GF-D8 (cell line): ENCODE measurements at places on chromosomes 2 and 18.

DNA sequence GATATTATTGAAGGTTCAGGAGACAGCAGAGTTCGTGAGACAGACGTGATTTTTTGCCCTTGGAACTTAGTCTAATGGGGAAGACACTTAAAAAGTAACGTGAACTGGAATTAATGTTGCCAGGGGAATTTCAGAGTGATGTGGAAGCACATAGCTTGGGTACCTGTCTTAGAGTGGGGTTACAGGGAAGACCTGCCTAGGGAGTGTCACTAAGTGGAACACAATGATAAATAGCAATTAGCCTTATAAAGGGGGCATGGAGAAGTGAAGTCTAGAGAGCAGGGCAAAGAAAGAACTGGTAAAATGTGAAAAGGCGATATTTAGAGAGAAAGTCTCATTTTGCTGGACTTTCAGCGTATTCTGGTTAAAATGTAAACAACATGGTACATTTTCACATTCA, 306.0 kb upstream of the TCF4 start:
- DNase-seq: no peak

- DNase-seq: no peak
Measured at GRCh38 chr18:8752329-8752728, 47.0 kb downstream of the MTCL1 start.

DNA sequence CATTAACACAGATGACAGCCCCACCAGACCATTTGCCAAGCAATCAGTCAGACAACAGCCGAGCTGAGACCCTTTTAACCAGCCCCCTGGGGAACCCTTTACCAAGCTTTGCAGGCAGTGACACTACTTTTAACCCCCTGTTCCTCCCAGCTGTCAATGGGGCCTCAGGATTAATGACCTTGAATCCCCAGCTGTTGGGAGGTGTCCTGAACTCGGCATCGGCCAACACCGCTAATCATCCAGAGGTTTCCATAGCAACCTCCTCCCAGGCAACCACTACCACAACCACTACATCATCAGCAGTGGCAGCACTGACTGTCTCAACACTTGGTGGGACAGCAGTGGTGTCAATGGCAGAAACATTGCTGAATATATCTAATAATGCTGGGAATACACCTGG, 160.9 kb upstream of the EPC2 start:
- no peak for DNase-seq

DNA sequence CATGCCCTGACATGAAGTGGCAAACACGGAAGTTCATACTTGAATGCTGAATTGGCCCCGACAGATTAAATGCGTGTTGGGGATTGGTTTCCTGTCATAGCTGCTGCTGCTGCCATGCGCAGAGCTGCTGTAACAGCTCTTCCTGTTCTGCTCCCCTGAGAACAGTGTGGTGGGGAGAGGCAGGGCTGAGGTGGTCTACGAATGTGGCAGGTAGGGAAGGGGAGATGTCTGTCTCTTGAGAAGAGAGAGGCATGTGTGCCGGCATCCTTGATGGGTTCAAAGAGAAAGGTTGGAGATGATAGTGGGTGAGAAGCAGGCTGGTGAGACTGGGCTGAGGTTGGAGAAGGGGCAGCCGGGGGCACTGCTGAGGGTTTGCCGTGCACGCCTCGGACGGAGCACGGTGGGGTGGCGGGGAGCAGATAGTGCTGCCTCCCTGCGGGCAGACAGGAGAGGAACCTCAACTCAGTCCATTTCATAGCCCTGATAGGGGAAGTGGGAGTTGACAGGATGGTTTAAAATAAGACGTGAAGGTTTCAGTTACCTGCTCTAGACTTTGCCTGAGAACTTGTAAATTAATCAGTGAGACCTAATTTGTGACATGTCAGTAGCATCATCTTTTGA, 46.1 kb downstream of the TMEM185B start:
- DNase-seq: peak; percentile 73

DNA sequence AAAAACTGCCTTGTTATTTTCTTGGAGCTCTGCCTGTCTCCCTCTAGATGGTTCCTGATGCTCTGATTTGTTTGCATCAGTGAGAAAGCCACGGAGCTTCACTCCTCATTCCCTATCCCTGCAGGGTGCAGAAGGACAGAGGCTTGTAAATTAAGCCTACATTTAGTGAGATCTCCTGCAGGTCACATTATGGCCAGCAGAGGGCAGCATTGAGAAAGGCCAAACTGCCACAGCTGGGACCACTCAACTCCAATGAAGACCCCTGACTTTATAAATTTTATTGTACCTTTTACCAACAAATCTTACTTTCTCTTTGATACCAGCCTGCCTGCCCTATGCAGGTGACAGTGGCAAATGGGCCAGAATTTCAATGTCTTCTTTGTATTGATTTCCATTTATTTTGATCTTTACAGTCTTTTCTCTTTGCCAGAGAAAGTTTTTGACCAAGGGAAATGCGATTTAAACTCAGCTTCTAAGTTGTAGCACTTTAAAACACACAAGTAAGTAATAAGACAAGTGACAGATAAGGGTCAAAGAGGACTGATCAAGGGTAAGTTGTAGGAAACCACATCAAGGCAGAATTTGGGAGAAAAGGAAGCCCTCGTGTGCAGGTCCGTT, 1029.1 kb upstream of the KLHL29 start:
- DNase-seq: no peak

DNA sequence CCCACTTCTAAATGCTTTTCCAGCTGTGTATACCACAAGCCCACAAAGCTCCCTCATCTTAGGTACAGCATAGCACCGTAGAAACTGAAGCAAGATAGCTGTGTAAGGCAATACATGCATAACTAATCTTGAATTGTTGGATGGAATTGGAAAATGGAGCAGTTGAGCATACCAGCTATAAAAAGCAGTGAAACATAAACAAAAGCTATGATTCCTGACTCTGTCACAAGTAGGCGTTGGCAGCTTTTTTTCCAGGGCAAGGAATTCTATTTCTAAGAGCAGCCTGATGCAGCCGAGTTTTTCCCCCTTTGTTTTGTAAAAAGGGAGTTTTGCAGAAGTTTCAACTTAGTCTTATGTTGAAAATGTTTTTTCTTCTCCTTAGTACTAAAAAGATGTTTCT, 32.4 kb downstream of the MOGAT1 start:
- no peak for DNase-seq

GRCh38 chr18:68440433-68440832, 274.5 kb downstream of the TMX3 start:
- no peak for DNase-seq

GRCh38 chr18:12960395-12960794, 12.6 kb downstream of the SEH1L start:
- no peak for DNase-seq

GRCh38 chr2:69741575-69742321, at the start of gene ANXA4:
Gene ANXA4, plus strand, starts transcription at chr2:69742134. Its CDS starts 39,432 bp downstream, at chr2:69781566.
- DNase-seq: peak; percentile 59

DNA sequence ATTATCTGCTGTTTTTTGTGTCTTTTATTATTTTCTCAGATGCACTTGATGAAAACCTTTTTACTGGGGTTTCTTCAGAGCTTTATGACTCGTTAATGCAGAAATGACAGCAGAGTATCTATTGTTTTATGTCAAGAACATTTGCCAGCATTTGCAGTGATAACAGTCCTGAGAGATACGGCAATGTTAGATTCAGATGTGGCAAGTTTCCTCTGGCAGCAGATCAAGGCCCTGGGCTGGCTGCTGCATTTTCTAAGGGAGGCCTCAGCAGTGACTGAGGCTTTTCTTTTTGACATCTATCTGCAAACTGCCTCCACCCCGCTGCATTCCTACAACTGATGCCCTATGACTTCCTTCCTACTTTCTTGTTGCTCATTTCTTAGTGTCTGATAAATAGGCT, 40.2 kb downstream of the EFEMP1 start:
- no peak for DNase-seq

GRCh38 chr18:8052237-8052701, 485.2 kb downstream of the PTPRM start:
- no peak for DNase-seq

- no peak for DNase-seq
Measured at GRCh38 chr2:25505622-25506021, 163.9 kb upstream of the DNMT3A start.

GRCh38 chr2:235498541-235498940, 4.7 kb downstream of the AGAP1 start:
- DNase-seq: no peak

DNA sequence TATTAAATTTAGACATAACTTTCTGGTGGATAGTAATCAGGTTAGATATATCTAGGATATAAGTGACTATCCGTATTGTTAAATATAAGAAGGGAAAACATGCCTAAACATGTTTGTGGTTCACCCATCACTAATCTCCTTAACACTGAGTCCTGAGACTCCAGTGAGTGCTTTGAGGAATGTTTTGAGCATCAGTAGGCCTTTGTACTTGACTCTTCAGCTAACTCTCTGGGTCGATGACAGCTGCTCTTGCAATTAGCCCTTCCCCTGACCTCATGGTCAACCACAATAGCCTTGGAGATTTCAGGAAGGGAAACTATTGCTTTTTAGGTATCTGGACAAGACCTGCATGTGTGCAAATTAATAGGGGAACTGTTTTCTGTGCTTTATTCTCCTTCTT, 716.8 kb downstream of the EPHA4 start:
- no peak for DNase-seq

DNA sequence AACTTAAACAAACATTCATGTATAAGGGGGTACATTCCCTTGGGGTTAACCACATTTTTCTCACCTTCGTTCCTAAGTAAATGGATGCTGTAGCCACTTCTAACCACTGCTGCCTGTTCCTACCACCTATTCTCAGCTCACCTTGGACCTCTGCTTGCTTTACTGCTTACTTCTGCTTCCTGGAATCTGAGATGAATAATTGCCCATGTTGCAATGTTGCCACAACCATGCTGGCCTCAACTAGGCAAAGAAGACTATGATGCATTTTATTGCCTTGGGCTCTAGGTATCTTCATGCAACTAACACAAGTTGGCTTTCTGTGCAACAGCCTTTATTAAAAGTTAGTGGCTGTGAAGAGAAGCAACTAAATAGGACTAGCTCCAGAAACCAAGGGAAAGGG, 106.3 kb upstream of the TCF4 start:
- DNase-seq: no peak

GRCh38 chr2:65430603-65431420, 1.6 kb downstream of the SPRED2 start:
- DNase-seq: peak; percentile 73

DNA sequence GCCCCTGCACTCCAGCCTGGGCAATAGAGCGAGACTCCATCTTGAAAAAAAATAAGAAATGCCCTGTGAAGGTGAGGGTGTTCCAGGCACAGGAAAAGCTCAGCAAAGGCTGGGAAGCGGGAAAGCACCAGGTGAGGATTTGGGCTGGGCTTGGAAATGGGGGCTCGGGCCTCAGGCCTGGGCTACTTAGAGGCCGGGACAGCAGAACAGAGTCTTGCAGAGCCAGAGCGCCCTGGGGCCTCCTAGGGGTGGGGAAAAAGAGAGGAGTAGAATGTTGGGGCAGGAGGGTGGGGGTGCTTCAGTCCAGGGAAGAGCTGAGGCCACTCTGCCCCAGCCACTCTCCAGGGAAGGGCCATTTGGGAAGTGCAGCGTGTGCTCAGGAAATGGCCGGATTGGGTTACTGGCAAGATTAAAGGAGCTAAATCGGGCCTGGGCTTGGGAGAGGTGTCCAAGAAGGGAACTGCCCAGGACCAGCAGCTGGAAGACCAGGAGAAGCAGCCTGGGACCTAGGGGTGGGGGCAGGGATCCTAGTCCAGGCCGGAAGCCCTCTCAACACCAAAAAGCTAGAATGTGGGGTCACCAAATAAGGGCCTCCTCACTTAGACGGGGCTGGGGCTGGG, 13.8 kb upstream of the DES start:
- DNase-seq: no peak

DNA sequence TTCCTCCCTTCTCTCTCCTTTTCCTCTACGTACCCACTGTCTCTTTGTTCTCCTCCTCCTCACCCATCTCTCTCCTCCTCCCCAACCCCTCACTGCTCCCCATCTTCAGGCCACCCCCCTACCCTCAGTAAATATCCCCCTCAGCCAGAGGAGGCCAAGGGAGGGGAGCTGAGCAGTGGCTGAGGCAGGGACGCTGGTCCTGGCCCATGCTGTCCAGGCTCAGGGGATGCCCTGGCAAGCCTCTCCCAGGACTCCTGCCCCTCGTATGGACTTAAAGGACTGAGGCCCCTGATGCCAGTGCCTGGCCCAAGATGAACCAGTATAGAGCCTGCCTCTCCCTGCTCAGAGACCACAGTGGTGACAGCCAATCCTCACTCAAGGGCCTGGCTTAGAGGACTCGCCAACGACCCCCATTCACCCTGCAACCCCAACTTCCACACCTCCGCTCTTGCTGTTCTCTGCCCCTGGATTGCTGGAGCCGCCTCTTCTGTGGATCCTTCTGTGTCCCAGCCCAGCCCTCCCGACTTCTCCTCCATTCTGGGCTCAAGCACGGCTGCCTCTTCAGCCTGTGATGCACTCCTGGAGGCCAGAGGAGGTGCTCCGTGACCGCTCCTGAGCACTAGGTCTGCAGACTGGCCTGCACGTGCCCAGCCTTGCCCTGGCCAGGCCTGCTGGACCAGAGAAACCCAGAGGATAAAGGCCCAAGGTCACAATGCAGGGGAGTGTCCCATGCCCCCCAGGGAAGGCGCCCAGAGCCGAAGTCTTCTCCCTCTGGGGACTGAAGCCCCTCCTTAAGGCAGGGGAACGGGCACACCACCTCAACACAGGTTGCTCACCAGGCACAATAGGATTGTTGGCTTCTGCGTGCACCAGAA, 9.5 kb upstream of the DUSP2 start:
- no peak for DNase-seq

GRCh38 chr2:40127890-40128557, 323.9 kb downstream of the SLC8A1 start:
- no peak for DNase-seq

DNA sequence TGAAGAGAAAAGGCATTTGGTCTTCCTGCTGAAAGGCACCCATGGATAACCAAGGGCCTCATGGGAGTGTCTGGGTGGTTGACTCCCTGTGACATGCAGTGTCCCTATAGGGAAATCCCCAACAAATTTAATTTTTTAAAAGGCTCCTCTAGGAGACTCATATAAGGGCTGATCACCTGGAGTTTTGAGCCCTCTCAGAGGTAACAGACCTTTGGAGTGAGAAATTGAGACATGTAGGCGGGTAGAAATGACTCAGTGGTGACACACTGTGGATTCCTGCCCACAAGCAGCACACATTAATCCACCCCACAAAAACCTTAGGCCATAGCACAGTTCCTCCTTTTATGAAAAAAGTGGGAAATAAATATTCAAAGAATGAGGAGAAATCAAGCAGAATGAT, 557.0 kb upstream of the CNTNAP5 start:
- no peak for DNase-seq

GRCh38 chr2:128498086-128498485, 179.4 kb upstream of the HS6ST1 start:
- no peak for DNase-seq
